ENCODE measurements at places on chromosomes 2 and 18.

- no peak for DNase-seq
These were observed 2.7 kb downstream of the TCF4 start for GRCh38 chr18:55585065-55585919.

DNA sequence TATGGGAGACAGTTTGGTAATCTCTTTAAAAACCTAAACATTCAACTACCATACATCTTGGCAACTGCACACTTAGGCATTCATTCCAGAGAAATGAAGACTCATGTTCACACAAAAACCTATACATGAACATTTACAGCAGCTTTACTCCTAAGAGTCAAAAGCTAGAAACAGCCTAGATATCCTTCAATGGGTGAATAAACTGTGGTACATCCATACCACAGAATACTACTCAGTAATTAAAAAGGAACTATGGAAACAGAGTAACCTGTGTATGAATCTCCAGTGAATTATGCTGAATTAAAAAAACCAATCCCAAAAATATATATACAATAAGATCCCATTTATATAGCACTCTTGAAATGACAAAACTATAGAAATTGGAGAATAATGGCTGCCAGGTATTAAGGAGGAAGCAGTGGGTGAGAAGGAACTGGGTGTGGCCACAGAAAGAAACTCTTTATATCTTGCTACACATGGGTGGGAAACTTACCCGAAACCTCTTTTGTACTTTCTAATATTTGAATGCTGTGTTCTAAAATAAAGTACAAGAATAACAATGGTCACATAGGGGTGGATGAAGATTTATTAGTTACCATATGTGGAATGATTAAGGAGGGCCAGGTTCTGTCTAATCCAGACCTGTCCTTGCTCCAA lies 13.7 kb downstream of the SESTD1 start:
- DNase-seq = no peak

GRCh38 chr18:28095041-28095440 lies 81.9 kb downstream of the CDH2 start:
- no peak for DNase-seq

- DNase-seq = no peak
These were observed 241.6 kb downstream of the CDCA7 start for GRCh38 chr2:173596244-173596643.

- no peak for DNase-seq
These were observed 1.1 kb upstream of the MFSD2B start for GRCh38 chr2:24008672-24009366.

GRCh38 chr2:46999084-46999483 lies 83.5 kb upstream of the MCFD2 start:
- DNase-seq = no peak

- no peak for DNase-seq
These were observed 166.3 kb upstream of the SERTAD2 start for GRCh38 chr2:64819774-64820688.

GRCh38 chr2:166406374-166406773 lies 30.6 kb upstream of the SCN9A start:
- DNase-seq = no peak

- no peak for DNase-seq
These were observed 2.4 kb downstream of the NEU4 start for GRCh38 chr2:241811201-241811951.

DNA sequence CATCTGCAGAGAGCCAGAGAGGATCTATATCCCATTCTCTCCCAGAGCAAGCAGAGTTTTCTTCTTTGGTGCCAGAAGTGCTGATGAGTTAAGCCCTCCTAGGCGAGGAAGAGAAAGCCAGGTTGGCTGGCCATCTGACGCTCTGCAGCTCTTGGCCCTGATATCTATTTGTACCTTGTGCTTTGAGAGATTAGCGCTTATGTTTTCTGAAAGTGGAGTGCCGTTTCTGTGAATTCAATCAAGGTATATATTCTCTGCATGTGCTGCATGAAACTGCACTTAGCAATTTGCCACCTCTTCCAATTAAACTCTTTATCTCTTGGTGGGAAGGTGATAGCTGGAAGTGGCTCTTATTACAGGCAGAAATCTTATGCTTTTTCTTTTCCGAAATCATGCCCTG lies 177.5 kb downstream of the LPIN1 start:
- no peak for DNase-seq

GRCh38 chr18:63924551-63924950 lies 16.8 kb downstream of the SERPINB10 start:
- DNase-seq = no peak

- no peak for DNase-seq
These were observed 31.7 kb downstream of the SDC1 start for GRCh38 chr2:20193185-20193584.

DNA sequence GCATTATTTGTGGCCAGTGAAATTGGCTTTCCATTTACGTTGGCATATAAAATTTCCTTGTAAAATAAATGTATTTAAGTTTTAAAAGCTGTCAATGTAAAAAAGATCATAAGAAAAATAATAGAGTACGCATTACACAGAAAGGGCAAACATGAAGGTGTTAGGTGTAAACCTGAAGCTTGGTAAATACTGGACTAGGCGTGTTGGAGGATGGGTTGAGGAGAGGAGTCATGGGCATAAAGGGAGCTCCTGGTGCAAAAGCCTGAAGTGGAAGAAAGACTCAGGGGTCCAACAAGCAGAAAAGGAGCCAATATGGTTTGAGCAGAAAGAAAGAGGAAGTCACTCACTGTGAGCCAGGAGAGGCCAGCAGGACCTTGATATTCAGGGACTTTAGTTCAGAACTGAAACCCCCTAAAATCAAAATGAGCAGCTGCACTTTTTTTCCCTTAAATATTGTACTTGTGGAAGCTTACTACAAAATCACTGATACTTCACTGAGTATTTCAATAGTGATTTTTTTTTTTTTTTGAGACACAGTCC lies 24.4 kb downstream of the SP5 start:
- DNase-seq = no peak

GRCh38 chr2:41993435-41993925 lies 54.3 kb upstream of the PKDCC start:
- DNase-seq = no peak

DNA sequence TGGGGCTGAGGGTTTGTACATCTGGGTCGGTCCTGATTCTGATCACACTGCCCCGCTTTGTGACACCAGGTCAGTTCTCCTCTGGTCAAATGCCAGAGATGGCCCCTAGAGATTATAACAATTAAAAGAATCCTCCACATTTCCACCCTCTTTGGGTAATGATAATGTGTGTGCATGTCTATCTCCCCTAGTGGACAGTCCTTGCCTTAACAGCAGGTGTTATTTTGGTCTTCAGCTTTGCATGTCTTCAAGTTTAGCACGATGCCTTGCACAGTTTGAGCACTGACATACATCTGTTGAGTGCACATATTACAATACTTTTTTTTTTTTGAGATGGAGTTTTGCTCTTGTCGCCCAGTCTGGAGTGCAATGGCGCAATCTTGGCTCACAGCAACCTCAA lies 25.7 kb upstream of the COX7A2L start:
- DNase-seq = no peak

- DNase-seq = no peak
These were observed 2.7 kb downstream of the LIMS2 start for GRCh38 chr2:127672341-127673224.

GRCh38 chr18:33052886-33053285 lies 280.1 kb upstream of the KLHL14 start:
- no peak for DNase-seq

DNA sequence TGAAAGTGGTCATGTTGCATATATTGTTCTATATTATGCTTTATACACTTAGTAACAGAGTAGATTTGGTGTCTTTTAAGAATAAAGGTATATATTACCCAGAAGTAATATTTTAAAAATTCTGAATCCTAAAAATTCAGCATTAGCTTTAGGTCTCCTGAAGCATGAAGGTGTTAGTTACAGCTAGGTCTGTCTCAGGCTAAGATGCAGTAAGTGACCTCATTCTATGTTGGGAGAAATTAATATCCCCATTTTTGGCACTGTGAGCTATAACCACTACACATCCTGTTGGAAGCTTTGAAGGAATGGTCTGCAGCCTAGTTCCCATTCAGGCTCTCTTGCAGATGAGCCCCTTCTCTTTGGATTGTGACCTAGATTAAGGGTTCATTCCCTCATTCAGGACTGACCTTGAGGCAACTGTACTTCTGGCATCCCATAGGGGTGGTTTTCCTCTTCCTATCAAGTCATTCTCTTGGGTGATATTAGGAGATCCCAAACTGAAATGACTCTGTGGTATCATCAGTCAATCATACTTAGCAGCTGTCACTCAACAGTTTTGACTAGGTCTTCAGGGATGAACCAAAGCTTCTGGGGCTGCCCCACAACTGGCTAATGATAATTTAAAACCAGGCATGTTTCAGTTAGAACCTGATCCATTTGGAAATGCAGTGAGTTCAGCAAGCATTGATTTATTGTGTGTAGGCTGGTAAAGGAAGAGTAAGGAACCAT lies 117.7 kb downstream of the GPD2 start:
- no peak for DNase-seq

GRCh38 chr2:141399270-141399669 lies 731.5 kb downstream of the LRP1B start:
- DNase-seq = no peak

GRCh38 chr2:32061973-32062861 lies 1.1 kb upstream of the SPAST start:
- DNase-seq = no peak

GRCh38 chr18:66838340-66838987 lies 234.6 kb upstream of the CDH19 start:
- no peak for DNase-seq

- DNase-seq = no peak
These were observed 30.2 kb upstream of the TRIM43B start for GRCh38 chr2:95514718-95515117.

GRCh38 chr18:10365021-10365500 lies 89.4 kb upstream of the APCDD1 start:
- no peak for DNase-seq

DNA sequence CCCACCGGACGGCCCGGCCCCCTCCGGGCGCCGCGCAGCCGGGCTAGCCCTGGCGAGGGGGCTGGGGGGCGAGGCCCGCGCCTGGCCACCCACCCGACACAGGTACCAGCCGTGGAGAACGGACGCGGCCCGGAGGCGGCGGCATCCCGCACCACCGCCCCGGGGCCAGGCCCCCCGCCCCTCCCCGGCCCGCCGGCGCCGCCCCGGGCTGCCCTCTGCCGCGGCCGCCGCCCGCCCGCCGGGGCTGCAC lies 405 bp downstream of the SOS1 start:
- DNase-seq = no peak

- DNase-seq = no peak
These were observed 1.3 kb downstream of the LAMA3 start for GRCh38 chr18:23690505-23691068.

DNA sequence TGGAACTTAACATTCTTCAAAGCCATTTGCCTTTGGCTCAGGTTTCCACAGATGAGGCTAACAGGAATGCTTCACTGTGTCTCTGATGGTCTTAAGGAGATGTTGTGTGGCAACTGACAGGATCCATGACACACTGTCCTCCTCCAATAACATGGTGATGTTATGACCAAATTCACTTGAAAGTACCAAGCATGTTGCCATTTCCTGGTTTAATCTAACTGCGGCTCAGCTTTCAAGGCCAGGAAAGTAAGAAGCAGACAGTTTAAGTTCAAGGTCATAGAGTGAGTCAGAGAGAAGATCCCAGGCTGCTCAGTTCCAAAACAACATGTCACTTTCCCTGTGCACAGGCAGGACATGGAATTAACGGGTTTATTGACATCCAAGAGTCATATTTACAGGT lies 513.6 kb downstream of the STK39 start:
- no peak for DNase-seq

DNA sequence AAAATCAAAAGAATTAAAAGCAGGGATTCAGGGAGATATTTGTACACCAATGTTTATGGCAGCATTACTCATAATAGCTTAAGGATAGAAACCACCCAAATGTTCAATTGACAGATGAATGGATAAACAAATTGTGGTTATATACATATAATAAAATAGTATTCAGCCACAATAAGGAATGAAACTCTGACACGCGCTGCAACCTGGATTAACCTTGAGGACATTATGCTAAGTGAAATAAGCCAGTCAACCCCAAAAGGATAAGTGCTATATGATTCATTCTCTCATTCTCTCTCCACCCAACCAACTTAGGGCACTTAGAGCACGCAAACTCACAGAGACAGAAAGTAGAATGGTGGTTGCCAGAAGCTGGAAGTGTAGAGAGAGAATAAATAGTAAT lies 216.8 kb upstream of the SLC14A2 start:
- DNase-seq = no peak

- DNase-seq = no peak
These were observed 9.6 kb downstream of the SH3YL1 start for GRCh38 chr2:254241-254640.

- DNase-seq = no peak
These were observed 83.8 kb downstream of the MAP4K4 start for GRCh38 chr2:101781326-101781725.

DNA sequence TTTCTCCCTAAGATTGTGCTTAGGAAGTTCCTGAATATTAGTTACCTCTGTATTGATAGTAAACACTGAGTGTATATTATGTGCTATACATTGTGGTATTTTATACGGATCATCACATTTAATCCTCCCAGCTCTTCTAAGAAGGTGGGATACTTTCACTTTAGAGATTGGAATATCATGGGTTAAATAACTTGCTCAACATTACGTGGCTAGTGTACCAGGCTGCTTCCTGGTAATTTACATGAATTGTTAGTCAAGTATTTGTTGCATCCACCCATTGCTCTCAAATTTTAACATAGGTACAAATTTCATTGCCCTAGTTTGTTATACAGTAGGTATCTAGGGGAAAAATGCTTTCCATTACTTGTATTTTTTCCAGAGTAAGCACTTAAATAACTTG lies 21.4 kb downstream of the FAM98A start:
- no peak for DNase-seq

GRCh38 chr2:232485757-232486557 lies 1.7 kb downstream of the ECEL1 start:
- DNase-seq = no peak

DNA sequence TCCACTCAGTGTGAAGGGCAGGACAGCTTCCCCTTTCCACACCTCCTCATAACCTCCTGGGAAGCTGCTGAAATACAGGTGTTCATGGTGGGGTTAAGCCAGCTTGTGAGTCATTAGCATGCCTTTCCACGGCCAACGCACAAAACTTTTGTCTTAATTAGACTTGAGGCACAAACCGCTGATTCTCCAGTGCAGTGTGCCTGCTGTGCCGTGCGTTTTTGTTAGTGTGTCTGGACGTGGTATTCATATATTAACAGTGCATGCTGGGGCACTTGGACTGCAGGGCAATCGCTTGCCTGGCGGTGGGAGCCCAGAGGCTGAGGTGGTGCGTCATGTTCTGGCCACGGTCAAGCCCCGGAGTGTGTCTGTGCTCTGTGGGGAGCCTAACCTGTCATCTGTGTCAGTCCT lies 156.2 kb downstream of the SH3RF3 start:
- no peak for DNase-seq

- DNase-seq = no peak
These were observed 177.1 kb upstream of the HAAO start for GRCh38 chr2:42969231-42970150.

DNA sequence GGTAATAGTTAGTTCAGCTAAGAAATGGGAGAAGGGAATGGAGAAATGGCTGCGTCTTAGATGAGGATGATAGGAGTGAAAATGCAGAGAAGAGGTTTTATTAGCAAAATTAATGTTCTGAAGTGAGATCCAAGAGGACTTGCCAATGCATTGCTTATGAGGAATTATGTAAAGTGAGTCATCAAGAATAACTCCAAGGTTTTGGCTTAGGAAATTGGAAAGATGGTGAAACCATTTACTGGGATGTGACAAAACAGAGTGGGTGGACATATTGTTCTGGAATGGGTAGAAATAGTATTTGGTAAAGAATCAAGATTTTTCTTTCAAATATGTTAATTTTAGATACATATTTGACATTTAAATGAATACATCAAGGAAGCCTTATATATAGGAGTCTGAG lies 306.6 kb upstream of the CYRIA start:
- no peak for DNase-seq

GRCh38 chr2:191907091-191907490 lies 60.2 kb upstream of the CAVIN2 start:
- DNase-seq = no peak

Data from NCI-H1436 (cell line).